SK-MEL-5 (cell line): ENCODE measurements at places on chromosomes 5 and 9.
A peak's percentile ranks its signal among the peaks of the same experiment; 100 is the strongest.

- no peak for DNase-seq
Measured at GRCh38 chr5:38662090-38662489, 105.6 kb upstream of the LIFR start.

DNA sequence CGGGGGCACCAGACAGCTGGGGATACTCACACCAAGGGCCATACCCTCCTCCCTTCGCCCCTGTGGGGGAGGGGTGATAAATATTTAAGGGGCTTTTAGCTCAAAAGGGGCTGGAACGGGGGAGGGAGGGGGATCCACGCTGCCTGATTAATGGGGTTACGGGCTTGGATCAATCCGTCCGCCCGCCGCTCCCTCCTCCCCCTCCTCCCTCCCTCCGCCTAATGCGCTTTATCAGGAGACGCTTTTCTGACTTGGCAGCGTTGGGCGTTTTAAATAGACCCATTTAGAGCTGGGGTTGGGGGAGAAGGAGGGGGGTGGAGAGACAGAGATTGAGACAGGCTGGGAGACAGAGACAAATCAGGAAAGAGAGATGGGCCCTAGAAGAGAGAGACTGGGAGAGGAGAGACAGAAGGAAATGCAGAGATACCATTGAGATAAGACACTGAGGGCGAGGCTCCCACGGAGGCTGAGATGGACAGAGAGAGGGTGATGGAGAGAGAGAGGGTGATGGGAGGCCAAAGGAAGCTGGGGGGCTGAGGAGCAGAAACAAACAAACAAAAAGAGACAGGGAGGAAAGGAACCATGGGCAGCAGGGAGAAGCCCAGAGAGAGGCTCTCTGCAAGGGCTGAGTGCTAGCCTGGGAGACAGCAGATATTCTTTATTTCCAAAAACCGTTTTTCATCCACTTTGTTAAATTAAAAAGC lies 10.3 kb downstream of the CNTFR start:
- no peak for DNase-seq

DNA sequence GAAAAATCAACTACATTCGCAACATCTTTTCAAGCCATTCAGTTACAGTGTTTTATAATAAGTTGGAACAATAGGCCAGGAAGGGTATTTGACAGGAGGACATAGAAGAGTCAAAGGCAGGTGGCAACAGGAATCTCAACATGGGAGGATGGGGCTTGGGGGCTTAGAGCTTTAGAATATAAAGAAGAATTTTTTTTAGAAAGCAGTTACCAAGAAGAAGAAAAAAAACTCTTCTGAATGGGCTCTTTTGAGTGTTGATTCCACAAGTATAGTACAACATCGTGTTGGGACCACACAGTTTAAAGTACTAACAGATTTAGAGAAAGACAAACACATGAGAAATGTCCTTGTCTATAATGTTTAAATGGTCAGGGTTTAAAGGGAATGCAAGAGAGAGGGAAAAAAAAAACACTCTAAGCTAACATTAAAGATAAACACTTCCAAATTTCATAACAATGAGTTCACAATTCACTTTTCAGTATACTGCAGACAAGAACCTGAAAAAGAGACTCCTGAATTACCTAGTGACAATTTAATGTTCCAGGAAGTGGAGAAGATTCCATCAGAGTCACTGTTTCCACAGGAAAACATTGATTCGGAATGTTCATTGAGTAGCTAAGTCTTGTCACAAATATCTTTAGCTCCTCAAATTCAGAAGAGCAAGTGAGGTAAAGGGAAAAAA lies 282.3 kb downstream of the DEPDC1B start:
- no peak for DNase-seq

DNA sequence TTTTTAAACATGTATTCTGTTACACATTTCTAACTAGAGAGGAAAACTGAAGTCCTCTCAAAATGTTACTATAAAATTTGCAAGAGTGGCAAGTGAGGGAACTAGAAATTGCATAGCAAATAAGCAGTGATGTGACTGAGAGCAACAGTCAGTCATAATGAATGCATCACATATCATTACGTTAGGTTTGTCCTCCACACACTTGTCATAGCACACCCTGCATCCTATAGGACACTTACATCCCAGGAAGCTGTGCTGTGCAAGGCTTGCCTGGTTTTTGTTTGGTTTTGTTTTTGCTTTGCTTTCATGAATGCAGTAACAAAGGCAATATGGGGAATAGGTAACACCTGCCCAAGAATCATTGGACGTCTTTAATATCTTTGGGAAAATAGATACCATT lies 10.8 kb downstream of the NFIB start:
- no peak for DNase-seq

DNA sequence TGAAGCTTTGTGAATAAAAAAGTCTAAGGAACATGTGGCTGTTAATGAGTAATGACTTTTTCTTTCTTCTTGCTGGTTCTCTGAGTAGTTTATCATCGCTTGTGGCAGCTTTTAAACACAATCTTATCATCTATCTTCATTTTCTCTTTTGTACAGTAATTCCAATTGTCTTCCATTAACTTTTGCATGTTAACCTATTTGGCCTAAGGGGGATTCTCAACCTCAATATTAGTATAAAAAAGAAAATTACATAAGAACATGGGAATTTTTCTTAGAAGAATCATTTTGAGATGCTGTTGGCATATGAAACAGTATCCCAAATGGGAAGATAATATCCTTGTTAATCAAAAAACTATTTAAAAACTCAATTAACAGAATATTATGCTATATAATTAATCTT lies 179.7 kb upstream of the GPR151 start:
- DNase-seq, result no peak

GRCh38 chr5:118060833-118061232 lies 927.5 kb downstream of the DTWD2 start:
- DNase-seq, result peak; percentile 24

- DNase-seq, result no peak
Measured at GRCh38 chr5:115661101-115661500, 35.3 kb upstream of the TMED7 start.

- DNase-seq, result no peak
Measured at GRCh38 chr5:15929611-15930263, 249.9 kb downstream of the MARCHF11 start.

- no peak for DNase-seq
Measured at GRCh38 chr9:19682397-19682796, 106.4 kb downstream of the SLC24A2 start.

- DNase-seq, result no peak
Measured at GRCh38 chr9:119818726-119819435, 449.6 kb upstream of the BRINP1 start.

DNA sequence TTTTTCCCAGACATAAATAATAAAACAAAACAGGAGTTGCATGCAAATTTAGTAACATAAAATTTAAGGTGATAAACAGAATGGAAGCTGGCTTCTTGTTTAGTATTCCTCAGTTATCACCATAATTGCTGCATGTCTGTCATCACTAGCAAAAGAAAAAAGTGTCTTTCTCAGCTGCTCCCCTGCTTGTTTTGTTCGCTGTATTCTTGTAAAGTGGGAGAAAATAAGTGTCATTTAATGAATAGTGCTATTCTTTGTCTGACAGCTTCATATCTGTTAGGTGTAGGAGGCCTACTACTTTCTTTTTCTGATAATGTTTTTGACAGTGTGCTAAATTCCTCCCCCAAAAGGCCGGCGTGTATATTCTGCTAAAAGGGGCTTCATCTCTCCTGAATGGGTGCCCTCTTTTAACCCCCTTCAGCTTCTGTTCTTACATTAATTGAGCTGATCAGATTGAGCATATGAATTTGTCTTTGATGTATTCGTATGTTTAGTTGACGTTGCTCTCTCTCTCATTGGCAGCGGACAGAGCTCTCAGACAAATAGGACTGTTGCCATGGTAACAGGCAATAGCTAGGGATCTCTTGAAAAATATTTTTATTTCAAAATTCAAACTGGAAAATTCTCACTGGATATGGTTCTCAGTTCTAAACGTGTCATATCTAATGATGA lies 303.8 kb downstream of the KIAA0825 start:
- no peak for DNase-seq

DNA sequence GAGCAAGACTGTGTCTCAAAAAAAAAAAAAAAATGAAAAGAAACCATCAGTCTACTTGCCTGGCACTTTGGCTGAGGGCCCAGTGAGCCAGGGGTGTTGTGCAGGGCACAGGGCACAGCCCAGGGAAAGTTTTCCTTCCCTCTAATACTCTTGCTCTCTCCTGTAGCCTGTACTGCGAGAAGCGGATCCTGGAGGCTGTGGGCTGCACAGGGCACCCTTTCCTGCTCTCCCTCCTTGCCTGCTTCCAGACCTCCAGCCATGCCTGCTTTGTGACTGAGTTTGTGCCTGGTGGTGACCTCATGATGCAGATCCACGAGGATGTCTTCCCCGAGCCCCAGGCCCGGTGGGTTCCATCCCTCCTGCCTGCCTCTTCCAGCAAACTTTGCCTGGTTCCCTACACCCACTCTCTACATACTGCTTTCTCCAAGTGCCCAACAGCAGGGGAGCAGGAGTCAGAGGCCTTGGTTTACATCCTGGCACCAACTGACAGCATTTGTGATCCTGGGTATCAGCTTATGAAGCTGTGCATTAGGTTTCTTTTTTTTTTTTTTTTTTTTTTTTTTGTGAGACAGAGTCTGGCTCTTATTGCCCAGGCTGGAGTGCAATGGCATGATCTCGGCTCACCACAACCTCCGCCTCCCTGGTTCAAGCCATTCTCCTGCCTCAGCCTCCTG lies 7.2 kb downstream of the ZDHHC12 start:
- no peak for DNase-seq

DNA sequence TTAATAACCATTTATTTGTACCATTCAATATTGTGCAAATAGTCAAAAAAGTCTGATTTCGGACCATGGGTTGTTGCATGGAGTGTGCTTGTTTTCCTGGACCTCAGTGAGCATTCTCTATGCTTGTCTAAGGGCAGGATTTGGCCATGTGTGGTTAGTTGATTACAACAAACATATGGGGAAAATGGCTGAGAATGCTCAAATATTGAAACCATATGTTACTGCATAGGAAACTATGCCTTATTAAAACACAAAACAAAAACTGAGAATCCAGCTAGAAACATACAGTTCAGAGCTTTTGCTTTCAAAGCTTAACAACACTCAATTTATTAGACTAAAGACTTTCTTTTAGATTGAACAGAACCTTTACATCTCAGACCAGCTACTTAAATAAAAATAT lies 928.3 kb downstream of the NR2F1-AS1 start:
- DNase-seq, result no peak

- DNase-seq, result no peak
Measured at GRCh38 chr9:95857896-95858295, 17.6 kb upstream of the ERCC6L2 start.

DNA sequence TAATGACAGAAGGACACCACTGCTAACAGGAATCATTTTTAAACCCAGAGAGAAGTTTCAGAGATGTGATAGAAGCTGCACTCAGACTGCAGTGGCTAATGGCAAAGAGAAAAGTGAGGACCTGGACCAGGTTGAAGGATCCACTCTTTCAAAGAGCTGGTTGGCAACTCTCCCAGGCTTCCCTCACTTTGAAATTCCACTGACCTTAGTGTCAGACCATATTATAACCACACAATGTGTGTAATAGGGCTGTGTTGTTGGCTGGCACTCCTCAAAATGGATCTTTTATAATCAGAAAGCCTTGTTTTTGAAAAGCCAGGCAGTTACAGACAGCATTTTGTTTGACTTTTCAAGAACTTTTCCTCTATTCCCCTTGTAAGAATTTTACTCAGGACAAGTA lies 280.7 kb downstream of the PRELID2 start:
- DNase-seq, result peak; percentile 14

DNA sequence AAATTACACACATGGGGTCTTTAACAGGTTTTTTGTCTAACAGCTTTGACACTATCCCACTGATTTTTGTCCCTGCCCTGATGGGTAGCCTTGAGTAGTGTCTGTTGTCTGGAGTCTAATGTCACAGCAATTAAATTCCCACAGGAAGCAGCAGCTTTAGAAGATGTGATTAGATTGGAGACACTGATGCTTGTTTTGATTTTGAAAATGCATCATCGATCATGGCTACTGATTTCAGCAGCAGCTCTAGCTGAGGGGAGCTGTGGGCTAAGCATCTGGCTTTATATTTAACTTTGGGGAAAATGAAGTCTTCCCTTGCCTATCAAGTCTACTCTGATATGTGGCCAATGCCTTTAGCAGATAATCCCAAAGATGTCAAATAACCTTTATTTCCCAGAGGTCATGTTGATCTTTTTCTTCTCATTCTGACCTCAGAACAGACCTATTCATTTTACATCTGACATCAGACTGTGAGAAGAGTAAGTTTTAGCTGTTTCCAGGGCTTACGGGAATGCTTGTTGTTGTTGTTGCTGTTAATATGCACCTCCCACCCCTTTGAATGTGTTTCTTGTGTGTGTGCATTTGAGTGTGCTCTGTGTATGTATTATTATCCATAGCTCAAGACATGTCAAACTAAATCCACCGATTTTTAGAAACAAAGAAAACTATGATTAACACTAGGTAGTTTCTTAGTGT lies 704.9 kb upstream of the NUDT12 start:
- no peak for DNase-seq

- DNase-seq, result peak; percentile 55
Measured at GRCh38 chr5:32506201-32506661, 61.7 kb upstream of the ZFR start.

DNA sequence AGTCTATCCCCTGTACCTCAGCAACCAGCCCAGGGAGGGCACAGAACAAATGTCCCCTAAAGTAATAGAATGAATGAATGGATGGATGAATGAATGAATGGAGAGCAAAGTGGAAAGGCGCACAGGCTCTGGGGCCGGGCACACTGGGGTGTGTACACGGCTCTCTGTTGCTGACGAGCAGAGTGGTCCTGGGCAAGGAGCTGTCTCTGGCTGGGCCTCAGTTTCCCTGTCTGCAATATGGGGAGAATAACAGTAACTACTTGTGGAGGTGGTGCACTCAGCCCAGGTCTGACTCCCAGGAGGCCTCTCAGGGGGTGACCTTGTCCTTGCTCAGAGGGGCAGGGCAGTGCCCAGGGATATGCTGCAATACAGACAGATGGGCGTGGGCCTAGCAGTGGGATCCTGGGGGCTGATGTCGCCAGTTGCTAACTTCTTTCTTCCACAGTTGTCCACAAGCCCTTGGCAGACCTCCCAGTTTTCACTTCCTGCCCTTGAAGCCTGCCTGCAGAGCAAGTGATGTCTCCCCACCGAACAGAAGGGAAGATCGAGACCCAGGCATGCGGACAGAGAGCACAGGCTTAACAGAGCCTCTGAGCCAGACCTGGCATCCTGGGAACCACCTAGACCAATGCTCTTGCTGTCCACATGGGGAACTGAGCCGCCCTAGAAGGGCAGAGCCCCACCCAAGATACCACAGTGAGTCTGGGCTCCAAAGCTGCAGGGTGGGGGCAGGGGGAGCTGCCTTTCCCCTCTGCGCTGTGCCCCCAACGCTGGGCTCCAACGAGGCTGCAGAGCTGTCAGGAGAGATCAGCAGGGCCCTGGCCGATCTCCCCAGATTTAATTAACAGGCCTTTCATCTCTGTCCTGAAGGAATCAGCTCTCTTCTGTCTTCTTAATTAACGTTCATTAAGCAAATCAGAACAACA lies 13.6 kb upstream of the LAMC3 start:
- DNase-seq, result peak; percentile 46

DNA sequence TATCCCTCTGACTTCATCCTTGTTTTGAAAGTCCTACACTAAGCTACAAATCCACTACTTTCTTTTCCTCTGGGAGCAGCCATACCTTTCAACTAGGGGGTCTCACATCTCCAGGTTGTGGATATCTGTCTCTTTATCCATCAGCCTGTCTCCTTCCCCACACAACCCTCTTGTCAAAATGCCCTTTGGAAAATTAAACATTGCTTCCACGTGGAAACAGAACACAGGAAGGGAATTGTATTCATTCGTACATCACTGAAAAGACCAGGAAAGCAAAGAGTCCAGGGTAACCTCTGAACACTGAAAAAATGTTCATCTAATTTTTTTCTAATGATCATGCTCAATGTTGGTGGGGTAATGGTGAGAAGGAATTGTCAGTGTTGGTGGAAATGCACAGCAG lies 203.6 kb downstream of the NR3C1 start:
- no peak for DNase-seq
